ENCODE measurements at places on chromosomes 2 and 18.

DNA sequence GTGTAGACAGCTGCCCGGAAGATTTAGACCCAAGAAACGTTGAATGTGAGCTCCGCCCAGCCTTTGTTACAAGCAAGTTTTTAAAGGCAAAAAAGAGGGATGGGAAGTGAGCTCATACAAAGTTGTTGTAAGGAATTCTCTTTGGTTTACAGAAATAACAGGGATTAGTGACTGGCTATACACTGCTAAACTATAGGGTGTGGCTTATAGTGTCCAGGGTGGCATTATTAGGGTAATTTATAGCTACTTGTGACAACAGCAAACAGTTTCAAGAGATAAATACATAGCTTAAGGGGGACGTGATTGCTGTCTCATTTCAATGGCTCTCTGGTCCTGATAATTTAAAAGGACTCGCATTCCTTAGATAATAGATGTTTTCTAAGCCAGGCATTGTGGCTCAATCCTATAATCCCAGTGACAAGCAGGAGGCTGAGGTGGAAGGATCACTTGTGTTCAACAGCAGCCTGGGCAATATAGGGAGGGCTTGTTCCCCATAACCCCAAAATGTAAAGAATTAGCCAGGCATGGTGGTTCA is 66.5 kb upstream of the TGIF1 start:
- peak; percentile 60 for DNase-seq

DNA sequence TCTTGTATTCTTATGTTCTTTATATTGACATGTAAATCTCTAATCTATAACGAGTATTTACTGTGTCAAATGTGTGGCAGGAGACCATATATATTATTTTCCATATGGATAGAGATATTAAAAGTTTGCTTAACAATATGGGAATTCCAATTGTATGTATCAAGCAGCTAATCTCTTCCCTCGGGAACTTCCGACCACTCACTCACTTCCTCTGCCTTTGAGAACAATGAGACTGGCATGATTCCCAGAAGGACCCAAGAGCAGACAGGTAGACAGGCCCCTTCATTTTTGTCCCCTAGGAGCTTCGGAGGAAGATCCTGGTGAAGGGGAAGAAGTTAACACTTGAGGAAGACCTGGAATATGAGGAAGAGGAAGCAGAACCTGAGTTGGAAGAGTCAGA is 24.1 kb downstream of the PLCD4 start:
- no peak for DNase-seq

DNA sequence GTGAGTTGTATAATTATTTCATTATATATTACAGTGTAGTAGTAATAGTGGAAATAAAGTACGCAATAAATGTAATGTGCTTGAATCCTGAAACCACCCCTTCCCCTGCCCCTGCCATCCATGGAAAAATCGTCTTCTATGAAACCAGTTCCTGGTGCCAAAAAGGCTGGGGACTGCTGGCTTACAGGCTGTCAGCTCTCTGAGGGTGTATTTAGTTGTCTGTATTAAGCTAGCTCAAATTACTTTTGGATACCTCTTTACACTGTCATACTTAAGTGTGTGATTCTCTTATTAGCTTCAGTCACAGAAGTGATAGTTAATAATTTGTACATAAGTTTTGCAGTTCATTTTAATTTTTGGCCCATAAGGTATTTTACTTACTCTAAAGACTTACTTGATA is 29.6 kb downstream of the LCLAT1 start:
- DNase-seq: no peak

- DNase-seq: peak; percentile 52
Observed at GRCh38 chr2:166972002-166972401, 83.7 kb downstream of the XIRP2 start.

DNA sequence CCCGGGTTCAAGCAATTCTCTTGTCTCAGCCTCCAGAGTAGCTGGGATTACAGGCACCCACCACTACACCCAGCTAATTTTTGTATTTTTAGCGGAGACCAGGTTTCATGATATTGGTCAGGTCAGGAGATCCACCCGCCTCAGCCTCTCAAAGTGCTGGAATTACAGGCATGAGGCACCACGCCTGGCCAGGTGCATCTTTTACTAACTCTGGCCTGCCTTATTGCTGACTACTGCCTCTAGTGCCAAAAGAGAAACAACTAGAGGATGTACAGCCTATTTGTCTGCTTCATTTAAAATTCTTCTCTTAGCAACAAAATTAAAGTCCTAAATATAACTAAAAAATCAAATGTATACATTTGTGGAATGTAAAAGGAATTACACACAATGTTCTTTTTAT is 115.4 kb downstream of the BMPR2 start:
- DNase-seq: peak; percentile 68

- DNase-seq: no peak
Observed at GRCh38 chr18:58669731-58670378, 1.4 kb upstream of the MALT1 start.

- DNase-seq: no peak
Observed at GRCh38 chr2:171141320-171141719, 19.4 kb downstream of the TLK1 start.

- DNase-seq: no peak
Observed at GRCh38 chr18:79434607-79435401, 39.1 kb downstream of the NFATC1 start.
